Sigmoid colon (tissue), 7 donors: ENCODE measurements at places on chromosomes 7 and 10.

GRCh38 chr7:124051681-124052377, 19.0 kb upstream of the TMEM229A start:
- DNase-seq: no peak

DNA sequence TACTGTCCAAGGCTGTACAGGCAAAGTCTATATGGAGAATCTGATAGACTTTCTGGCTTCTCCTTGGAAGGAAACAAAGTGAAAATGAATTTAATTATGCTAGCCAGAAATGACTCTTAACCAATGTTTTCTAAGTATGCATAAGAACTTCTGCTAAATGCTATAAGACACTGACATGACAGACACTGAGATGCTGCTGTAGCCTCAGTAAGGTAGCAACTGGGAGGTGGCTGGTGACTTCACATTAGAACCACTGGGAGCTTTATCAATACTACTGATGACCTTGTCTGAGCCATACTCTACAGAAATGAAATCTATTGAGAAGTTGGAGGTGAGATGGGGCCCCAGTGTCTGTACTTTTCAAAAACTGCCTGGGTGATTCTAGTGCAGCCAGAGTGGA, 188.6 kb downstream of the ZNF365 start:
- no peak for DNase-seq

GRCh38 chr7:15424468-15424867, 137.3 kb downstream of the AGMO start:
- DNase-seq: no peak

GRCh38 chr10:42744134-42744701, 38.4 kb upstream of the BMS1 start:
- no peak for DNase-seq

GRCh38 chr7:105098863-105099515, 85.0 kb downstream of the KMT2E start:
- DNase-seq: no peak

DNA sequence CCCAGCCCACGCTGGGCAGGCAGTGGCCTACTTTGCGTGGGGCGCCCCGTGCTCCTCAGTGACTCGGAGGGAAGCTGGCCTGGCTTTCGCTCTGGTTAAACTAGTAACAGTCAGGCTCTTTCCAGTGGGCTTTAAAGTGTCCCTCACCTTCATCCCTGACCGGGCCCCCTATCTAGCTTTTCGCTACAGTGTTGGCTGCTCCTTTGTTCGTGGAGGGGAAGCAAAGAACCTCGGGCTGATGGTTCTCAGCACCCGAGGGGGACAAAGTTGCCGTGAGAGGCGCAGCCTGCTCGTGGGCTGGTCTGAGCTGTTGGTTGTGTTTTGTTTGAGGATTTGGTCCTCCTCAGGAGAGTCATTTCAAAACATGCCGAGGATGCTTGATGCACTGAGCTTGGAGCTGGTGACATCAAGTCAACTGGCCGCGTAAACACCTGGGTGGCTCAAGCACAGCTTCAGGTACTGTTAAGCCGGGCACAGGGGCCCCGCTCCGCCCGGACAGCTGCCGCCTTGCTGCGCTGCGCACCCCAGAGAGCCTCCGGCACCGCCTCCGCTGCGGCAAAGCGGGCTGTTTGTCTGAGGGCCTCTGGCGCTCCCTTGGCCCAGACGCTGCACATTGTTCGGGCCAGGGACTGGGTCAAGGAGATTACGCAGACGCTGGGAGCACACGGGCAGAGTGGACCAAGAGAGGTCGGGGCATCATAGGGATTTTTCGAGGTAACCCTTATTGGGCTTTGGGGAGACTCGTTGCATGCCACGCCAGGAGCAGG, 1.6 kb downstream of the DLX6 start:
- DNase-seq: no peak

DNA sequence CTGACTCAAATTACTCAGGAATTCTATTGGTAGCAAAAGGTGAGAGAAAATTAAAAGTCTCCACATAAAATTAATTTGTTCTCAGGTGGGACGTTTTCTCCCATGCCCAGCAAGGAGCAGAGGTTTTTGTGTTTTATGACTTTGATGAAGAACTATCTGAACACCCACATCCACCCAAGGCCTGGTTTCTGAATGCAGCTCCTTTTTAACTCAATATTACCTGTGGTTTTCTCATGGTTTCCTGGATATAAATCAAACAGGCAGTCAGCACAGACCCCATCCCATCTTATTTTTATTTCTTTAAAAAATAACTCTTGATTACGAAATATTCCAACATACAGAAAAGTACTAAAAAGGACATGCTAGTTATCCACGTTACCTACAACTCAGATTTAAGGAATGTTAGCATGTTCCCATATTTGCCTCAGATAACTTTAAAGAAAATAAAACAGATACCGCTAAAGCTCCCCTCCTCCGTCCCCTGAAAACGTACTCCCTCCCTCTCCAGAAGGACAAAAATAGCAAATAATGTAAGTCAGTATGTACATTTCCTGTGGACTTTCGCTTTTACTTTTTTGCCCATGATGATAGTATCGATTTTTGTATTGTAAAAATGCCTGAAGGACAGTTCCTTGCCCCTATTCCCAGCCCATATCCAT, 43.4 kb downstream of the GLI3 start:
- no peak for DNase-seq

DNA sequence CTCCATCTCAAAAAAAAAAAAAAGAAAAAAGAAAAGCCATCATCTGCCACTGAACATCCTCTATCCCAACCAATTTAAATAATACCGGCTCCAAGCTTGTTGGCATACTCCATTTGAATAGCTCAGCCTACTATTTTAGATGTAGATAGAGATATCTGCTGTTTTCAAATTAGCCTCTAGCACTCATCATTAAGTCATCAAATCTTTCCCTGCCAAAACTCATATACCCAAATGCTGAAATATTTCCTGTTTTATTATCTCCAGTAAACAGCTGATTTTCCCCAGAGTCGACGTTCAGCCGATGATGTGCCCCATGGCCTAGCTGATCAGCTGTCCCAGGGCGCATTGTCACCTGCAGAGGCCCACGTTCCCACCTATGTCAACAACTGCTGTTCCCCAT, 34.5 kb upstream of the FRMD4A start:
- no peak for DNase-seq

DNA sequence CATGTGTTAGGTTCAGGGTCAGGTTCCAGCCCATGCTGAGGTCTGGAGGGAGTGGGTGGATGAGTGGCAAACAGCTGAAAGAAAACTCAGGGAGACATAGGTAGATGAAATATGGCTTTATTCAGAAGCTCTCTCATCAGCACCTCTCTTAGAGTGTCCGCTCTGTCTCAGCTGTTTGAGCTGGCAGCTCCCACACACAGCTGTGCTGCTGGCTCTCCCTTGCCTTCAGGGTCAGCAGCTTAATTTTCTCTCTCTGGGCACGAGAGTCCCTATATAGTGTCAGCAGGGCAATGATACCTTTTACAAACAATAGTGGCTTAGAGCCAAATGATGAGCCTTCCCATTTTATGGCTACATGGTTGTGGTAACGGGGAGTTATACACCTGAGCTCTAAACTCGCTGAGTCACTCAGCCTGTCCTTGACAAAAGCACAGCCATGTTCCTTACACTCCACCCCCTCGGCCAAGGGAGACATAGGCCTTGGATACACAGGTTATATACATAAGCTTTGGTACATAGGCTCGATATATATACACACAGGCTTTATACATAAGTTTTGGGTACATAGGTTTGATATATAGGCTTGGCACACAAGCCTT, 10.4 kb downstream of the RNF133 start:
- no peak for DNase-seq

GRCh38 chr10:58704226-58704625, 191.6 kb downstream of the BICC1 start:
- DNase-seq: no peak
